ENCODE measurements at places on chromosomes 11 and 22.
A peak's percentile ranks its signal among the peaks of the same experiment; 100 is the strongest.

- no peak overlapping the region for H3K27ac ChIP-seq
- H3K4me3 ChIP-seq: no peak overlapping the region
- H3K4me1 ChIP-seq: no peaks in the 10 kb centered on the region
- no peak for DNase-seq
Observed at GRCh38 chr11:100383357-100383865, 303.7 kb upstream of the ARHGAP42 start.

GRCh38 chr11:13143486-13144297 is 133.9 kb upstream of the BMAL1 start:
- H3K27me3 ChIP-seq: peaks cover 3% of the 10 kb centered on the region
- H3K4me3 ChIP-seq: no peak overlapping the region
- H3K27ac ChIP-seq: no peak overlapping the region
- peaks cover 37% of the 10 kb centered on the region for H3K4me1 ChIP-seq
- no peak for DNase-seq
- no peaks in the 10 kb centered on the region for H3K36me3 ChIP-seq

DNA sequence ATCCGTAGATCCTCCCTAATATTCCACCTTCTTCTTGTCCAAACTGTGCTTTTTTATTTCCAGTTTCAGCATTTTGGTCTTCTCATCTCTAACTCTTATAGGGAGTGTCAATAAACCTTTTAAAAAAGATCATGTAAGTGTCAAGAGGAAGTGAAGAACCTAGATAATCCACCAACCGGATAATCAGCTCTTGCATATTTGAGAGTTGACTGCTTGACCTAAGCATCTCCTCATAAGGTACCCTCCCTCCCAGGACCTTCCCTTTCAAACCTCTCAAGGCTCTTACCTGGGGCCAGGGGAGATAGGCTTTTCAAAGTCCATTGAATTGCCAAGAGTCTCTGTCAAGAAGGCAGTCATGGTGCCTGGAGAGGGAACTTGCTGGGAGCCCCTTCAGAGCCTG is 691 bp upstream of the EHF start:
- no peaks in the 10 kb centered on the region for H3K4me1 ChIP-seq
- no peaks in the 10 kb centered on the region for H3K36me3 ChIP-seq
- H3K27ac ChIP-seq: no peak overlapping the region
- H3K27me3 ChIP-seq: no peaks in the 10 kb centered on the region

DNA sequence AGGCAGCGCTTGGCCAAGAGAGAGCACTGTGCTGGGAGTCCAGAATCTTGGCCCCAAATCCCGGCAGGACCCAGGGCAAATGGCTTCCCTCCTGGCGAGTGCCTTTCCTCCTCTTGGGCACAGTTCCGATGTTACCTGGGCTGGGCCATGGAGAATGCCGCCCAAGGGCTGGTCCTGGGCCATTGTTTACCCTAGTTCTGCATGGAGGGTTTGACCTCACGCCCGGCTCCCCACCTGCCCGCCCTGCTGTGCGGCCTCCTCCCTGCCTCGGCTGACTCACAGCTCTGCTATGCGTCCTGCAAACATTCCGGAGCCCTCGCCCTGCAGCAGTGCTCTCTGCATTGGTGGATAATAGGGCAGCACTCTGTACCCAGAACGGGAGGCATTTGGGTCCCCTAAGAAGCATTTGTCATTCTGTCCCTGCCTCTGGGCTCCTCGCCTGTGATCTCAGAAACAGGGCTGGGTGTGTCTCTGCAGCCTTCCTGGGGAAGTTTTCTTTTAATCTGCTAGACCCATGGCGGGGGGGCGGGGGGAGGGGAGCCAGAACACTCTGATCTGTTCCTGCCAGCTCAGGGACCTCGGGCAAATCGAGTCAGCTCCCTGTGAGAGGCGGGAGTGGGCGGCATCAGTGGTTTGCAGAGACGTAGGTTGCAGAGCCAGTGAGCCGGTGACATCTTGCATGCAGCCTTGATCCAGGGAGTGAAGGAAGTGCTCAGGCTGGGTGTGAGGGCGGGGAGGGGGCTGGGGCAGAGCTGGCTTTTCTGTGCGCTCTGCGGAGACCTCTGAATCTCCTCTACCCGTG is 32.9 kb upstream of the SMIM38 start:
- H3K27me3 ChIP-seq: peaks cover 5% of the 10 kb centered on the region
- no peak overlapping the region for H3K4me3 ChIP-seq
- H3K27ac ChIP-seq: no peak overlapping the region
- H3K36me3 ChIP-seq: peaks cover 4% of the 10 kb centered on the region

DNA sequence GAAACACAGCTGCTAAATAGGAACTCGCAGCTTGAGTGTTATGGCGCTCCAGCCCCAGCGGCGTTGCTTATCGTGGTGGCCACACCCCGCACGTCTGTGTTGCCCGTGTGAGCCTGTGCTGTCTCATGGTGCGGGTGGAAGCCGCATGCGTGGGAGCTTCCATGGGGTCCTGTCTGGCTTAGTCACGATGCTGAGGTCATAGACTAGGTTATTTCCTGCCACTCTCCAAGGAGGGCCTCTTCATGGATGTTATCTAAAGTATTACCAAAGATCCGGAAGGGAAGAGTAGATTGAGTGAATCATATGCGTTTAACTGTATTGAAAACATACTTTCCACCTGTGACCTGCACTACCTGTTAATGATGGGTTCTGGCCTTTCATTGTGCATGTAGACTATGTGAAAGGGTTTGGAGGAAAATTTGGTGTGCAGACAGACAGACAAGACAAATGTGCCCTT is 21.7 kb downstream of the CTTN start:
- no peak for DNase-seq
- H3K4me1 ChIP-seq: peaks cover 4% of the 10 kb centered on the region
- H3K27ac ChIP-seq: peak overlapping the region; percentile 48
- H3K36me3 ChIP-seq: peaks cover 63% of the 10 kb centered on the region
- H3K4me3 ChIP-seq: peak overlapping the region; percentile 53

DNA sequence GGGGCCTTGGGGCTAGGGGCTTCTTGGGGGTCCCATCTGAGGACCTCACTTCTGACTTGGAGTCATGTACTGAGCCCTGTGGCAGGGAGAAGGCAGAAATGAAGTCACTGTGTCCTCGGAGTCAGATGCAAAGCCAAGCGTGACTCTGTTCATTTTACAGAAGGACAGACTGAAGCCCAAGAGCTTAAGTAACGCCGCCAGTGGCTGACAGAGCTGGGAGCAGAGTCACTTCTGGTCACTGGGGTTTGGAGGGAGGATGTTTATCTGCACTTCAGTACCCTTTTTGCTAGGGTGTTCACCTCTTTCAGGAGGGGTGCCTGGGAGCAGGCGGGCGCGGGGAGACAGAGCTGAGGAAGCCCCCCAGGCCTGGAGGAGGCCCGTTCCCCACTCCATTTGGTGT is 10.7 kb downstream of the CD6 start:
- H3K4me3 ChIP-seq: no peak overlapping the region
- H3K36me3 ChIP-seq: no peaks in the 10 kb centered on the region
- H3K27ac ChIP-seq: peak overlapping the region; percentile 48
- H3K4me1 ChIP-seq: no peaks in the 10 kb centered on the region

DNA sequence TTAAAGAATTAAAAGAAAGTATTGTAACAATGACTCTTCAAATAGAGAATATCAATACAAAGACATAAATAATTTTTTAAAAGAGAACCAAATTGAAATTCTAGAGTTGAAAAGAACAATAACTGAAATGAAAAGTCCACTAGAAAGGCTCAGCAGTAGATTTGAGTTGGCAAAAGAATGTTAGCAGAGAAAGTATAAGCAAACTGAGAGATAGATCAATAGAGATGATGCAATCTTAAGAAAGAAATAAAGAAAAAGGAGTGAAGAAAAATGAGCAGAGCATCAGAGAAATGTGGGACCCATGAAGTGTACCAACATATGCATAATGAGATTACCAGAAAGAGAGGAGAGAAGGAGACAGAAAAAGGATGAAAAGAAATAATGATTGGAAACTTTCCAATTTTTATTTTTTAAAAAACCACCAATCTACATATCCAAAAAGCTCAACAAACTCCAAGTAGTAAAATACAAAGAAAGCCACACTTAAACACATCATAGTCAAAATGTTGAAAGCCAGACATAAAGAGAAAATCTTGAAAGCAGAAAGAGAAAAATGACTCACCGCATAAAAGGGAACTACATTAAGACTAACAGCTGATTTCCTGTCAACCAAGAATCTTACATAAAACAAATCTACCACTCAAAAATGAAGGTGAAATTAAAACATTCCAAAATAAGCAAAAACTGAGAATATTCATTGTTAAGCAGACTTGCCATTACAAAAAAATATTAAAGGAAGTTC is 20.9 kb downstream of the NCF4 start:
- no peak overlapping the region for H3K4me3 ChIP-seq
- no peak overlapping the region for H3K27ac ChIP-seq
- DNase-seq: no peak

GRCh38 chr11:5065027-5065426 is 4.3 kb upstream of the OR52E1 start:
- H3K27me3 ChIP-seq: no peaks in the 10 kb centered on the region
- H3K4me1 ChIP-seq: no peaks in the 10 kb centered on the region
- no peak for DNase-seq
- no peak overlapping the region for H3K4me3 ChIP-seq
- H3K36me3 ChIP-seq: no peaks in the 10 kb centered on the region
- no peak overlapping the region for H3K27ac ChIP-seq

- no peak overlapping the region for H3K27ac ChIP-seq
- peaks cover 2% of the 10 kb centered on the region for H3K4me1 ChIP-seq
- no peak for DNase-seq
Observed at GRCh38 chr11:64089493-64089892, 53.8 kb downstream of the FLRT1 start.

DNA sequence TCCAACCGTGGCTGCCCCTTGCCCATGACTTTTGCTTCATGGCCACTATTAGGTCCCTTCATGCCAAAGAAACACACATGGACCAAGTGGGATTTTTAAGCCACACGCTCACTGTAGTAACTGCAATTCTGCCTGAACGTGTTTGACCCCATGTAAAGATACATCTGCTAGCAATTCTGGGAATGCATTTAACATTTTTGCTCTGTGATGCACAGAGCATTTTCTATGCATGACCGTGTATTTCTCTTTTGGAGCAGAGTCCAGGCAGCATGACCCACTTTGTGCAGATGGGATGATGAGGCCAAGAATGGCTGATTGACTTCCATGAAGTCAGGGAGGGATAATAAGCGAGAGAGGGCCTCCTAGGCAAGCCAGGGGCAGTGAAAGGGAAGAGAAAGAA is 108.5 kb downstream of the TP53I11 start:
- peaks cover 73% of the 10 kb centered on the region for H3K36me3 ChIP-seq
- H3K4me3 ChIP-seq: no peak overlapping the region

DNA sequence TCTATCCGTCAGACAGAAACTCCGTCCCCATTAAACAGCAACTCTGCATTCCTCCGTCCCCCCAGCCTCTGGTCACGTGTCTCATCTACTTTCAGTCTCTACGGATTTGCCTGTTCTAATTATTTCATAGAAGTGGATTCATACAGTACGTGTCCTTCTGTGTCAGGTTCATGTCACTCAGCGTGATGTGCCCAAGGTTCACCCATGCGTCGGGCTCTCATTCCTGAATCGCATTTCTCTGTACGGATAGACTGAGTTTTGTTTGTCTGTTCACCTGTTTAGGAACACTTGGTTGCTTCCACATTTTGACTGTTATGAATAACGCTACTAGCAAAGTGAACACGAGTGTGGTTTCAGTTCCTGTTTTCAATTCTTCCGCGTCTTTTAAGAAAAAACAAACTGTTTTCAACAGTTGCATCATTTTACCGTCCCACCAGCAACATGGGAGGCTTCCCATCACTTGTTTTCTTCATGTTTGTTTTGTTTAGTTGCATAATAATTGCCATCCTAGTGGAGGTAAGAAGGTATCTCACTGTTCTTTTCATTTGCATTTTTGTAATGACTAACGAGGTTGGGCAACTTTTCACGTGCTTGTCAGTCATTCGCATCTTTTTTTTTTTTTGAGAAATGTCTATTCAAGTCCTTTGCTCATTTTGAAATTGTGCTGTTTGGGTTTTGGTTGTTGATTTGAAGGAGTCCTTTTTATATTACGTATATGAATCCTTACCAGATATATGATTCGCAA is 8.9 kb upstream of the NLRP6 start:
- no peak overlapping the region for H3K27ac ChIP-seq
- H3K27me3 ChIP-seq: peaks cover 2% of the 10 kb centered on the region
- no peaks in the 10 kb centered on the region for H3K4me1 ChIP-seq
- no peak for DNase-seq
- H3K36me3 ChIP-seq: peaks cover 7% of the 10 kb centered on the region
- no peak overlapping the region for H3K4me3 ChIP-seq

DNA sequence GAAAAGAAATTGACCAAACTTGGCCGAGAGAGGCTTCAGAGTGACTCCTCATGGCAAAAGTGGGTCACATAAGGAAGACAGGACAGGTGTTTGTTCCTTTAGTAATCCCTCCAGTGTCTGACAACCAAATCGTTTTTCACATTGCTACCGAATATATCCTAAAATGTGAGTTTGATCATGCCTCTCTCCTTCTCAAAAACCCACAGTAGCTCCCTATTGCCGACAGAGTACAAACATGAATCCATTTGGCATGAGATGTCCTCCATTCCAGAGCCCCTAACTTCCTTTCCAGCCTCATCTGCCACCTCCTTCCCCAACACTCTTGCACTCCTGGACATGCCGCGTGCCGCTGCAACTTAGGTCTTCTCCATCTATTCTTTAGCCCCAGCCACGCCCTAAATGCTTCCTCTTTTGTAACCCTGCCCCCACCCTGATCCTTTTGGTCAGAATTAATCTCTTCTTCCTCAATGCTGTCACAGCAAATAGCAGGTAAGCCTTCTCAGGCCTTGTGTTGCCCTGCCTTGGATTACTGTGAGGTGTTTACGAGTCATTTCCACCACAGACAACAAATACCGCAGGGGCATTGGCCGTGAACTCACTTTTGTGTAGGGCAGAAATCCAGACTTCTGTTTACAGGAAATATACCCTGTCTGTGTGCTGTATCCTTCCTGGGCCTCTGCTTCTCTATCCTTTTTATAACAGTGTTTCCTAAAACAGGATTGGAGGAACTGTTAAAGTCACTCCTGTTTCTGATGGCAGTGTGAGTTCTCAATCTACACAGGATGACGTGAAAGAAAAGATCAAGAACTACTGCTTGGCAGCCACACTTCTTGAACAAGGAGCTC is 66.0 kb upstream of the FTH1 start:
- H3K4me1 ChIP-seq: peaks cover 11% of the 10 kb centered on the region
- no peak overlapping the region for H3K27ac ChIP-seq
- H3K27me3 ChIP-seq: no peaks in the 10 kb centered on the region
- no peak overlapping the region for H3K4me3 ChIP-seq

GRCh38 chr11:76665921-76666351 is 4.6 kb downstream of the LRRC32 start:
- DNase-seq: no peak
- peaks cover 23% of the 10 kb centered on the region for H3K27me3 ChIP-seq
- peaks cover 24% of the 10 kb centered on the region for H3K36me3 ChIP-seq
- no peak overlapping the region for H3K4me3 ChIP-seq

Data from endothelial cell (in vitro differentiated cells).